NCI-H524 treated with DMSO at 0.1 percent for 48 hours (cell line): ENCODE measurements at places on chromosomes 7 and 10.

- DNase-seq: no peak
Observed at GRCh38 chr7:155580367-155580766, 34.0 kb upstream of the CNPY1 start.

- DNase-seq: no peak
Observed at GRCh38 chr10:78830062-78830975, 238.4 kb upstream of the ZMIZ1 start.

DNA sequence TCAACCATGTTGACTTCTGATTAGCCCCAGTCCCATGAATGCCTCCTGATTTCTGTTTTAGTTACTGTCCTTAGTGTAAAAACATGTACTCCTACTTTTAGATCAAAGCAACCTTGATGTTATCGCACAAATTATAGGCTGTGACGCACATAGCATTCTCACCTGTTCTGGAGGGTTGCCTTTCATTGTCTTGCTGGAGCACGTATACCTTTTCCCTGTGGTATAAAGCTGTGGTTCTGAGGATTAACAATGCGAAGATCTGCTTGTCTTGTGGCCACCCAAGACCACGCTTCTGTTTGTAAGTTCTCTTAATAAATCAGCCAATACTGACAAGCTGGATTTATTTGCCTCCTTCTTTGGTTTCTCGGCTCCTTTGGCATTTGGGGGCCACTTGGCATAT lies 30.1 kb upstream of the GLCCI1 start:
- no peak for DNase-seq

- DNase-seq: no peak
Observed at GRCh38 chr7:71354716-71355115, 222.8 kb downstream of the GALNT17 start.

DNA sequence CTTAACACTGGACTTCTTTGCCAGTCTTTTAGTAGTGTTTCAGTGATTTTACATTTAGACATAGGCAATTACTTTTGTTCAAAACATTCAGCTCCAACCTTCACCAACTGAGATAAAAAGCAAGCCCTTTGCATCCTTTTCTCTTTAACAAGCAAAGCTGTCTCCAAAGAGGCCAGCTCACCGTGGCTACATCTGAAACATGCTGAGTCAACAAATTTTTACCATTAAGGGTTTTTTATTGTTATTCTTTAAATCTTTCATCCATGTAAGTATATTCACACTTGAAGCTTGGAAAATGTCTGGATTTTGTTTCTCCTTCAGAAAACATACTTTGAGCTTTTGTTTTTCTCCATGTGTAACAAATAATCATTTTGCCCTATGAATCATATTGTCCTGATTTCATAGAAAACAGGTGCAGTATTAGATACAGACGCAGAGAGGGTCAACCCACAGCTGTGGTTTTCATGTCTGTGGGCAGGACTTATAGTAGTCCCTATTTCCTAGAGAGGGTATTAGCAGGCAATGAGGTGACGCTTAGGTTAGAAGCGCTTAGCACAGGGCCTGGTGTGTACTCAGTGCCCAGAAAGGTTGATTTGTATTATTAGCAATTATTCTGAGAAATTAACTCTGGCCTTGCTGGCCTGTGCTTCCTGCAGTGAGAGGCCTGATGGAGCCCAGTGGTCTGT lies 99.5 kb downstream of the MKI67 start:
- no peak for DNase-seq

DNA sequence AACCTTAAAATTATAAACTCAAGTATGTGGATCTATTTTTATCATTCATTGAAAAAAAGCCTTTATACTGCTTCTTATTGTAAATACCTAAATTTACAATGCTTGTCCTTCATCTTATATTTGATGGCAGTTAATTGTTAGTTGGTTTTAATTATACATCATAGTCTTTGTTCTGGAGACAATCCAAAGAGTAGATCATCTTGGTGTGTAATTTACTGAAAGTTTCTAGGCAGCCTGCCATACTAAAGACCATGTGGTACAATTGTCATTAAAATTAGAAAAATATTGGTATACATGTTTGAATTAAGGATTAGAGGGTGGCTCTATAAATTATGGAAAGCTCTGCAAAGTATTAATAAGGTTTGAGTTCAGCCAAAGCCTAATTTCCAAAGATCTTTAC lies 231.4 kb downstream of the KCND2 start:
- DNase-seq: no peak

DNA sequence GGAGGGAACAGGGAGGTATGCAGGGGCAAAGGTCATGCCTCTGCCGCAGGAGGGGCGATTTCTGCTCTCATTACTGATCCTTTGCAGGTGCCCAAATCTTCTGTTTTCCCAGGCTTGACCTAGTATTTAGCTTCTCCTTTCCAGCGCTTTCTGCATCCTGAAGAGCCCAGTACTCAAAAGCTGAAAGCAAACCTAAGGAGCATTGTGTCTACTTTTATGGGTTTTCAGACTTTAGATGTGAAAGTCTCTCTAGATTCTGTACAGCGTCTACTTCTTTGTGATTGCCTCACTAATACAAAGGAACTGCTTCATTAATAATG lies 560 bp downstream of the GBF1 start:
- DNase-seq: no peak

DNA sequence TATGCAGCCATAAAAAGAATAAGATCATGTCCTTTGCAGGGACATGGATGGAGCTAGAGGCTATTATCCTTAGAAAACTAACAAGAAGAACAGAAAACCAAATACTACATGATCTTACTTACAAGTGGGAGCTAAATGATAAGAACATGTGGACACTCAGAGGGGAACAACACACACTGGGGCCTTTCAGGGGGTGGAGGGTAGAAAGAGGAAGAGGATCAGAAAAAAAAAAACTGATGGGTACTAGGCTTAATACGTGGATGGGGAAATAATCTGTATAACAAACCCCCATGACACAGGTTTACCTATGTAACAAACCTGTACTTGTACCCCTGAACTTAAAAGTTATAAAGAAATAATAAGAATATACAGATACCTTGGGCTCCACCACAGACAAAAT lies 514.2 kb downstream of the ARL4A start:
- no peak for DNase-seq

DNA sequence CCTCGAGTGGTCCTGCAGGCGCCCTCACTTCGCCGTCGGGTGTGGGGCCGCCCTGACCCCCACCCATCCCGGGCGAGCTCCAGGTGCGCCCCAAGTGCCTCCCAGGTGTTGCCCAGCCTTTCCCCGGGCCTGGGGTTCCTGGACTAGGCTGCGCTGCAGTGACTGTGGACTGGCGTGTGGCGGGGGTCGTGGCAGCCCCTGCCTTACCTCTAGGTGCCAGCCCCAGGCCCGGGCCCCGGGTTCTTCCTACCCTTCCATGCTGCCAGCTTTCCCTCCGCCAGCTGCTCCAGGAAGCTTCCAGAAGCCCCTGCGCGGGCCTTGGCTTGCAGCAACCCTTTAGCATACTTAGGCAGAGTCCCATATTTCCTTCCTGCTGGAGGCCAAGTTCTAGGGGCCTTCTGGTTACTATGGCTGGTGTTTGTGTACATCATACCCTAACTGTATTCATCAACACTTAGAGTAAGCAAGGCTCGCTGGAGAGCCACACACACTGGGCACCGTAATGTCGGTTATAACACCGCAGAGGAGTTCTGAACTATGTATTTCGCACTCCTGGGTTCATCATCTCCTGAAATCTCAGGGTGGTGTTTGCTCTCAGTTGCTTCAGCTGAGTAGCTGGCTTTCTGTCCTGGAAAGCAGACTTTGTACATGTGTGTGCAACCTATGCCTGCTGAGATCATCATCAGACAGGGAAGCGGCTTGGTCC lies 471 bp downstream of the MGMT start:
- no peak for DNase-seq

GRCh38 chr7:105036217-105037168 lies 22.5 kb downstream of the KMT2E start:
- DNase-seq: peak; percentile 69

DNA sequence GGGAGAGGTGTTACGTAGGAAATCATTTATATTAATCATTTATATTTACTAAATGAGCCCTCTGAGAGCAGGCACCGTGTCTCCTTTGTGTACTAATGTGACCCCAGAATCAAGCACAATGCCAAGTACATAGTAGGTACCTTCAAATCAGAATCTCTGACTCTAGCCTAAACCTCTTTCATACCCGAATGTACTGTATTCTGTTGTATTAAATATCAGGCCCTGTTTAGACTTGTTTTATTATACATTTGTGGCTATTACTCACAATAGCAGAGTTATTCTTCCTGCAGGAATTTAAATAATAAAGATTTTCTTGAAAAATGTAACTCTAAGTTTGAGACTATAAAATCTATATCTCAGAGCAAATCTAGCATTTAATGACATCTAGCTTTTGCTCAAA lies 297.3 kb downstream of the EXOC4 start:
- no peak for DNase-seq

DNA sequence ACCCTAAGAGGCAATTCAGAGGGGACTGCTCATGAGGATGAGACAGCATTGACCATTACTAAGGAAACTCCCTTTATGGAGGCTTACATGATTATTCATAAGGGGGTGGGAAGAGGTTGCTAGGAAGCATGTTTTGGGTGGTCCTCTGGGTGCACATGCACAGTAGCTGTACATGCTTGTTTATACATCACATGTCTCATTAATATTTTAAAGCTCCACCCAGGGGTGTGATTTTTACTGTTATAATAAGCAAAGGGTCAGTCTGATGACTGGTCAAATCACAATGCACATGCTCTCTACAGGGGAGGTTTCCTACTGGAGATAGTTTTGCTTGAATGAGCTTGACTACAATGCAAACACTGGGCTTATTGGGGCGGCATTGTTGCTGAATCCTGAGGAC lies 23.8 kb upstream of the PPP1R9A start:
- DNase-seq: no peak

GRCh38 chr7:130943336-130943901 lies 209.4 kb upstream of the KLF14 start:
- DNase-seq: no peak
